Type B pancreatic cell (in vitro differentiated cells): ENCODE measurements at places on chromosomes 13 and 19. TPM values are rescaled to one million over a fixed set of nuclear protein-coding genes. Genes with fewer than 3 reads are reported as not detected.
A peak's percentile ranks its signal among the peaks of the same experiment; 100 is the strongest.

GAPDHS gene
- not detected in 2 replicates for total RNA-seq

NAPSA gene
- total RNA-seq: 2.3 and 6.0 TPM in 2 replicates

SHANK1 gene
- 0.38 and 7.8 TPM in 2 replicates for total RNA-seq

GRCh38 chr13:46864941-46865340 is 31.9 kb downstream of the HTR2A start:
- H3K4me3 ChIP-seq: no peak overlapping the region
- DNase-seq: no peak
- peaks cover 26% of the 10 kb centered on the region for H3K4me1 ChIP-seq
- no peaks in the 10 kb centered on the region for H3K36me3 ChIP-seq

DNA sequence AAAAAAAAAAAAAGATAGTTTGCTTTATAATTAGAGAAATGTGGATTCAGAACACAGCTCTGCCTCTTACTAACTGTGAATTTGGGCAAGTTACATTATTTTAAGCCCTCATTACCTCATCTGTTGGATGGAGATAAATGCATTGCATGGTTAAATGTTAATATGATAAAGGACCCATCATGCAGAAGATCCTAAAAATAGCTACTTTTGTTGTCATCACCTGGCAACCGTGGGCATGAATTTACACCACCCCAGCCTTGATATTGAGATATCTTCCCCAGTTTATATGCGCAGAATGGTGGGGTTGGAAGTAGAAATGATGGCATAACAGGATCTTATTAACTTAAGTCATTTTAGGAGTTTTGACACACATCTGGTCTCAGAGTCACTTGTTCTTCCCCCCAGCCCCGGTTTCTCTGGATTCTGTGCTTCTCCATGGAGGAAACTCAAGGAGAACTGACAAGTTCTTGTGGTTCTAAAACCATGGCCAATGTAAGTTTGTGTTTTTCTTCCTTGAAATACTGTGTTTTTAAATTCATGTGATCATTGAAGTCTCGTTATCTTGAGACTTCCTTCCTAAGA is 8.9 kb downstream of the ZNF546 start:
- no peaks in the 10 kb centered on the region for H3K27me3 ChIP-seq
- H3K36me3 ChIP-seq: peaks cover 23% of the 10 kb centered on the region
- no peak overlapping the region for H3K27ac ChIP-seq
- no peaks in the 10 kb centered on the region for H3K4me1 ChIP-seq

DNA sequence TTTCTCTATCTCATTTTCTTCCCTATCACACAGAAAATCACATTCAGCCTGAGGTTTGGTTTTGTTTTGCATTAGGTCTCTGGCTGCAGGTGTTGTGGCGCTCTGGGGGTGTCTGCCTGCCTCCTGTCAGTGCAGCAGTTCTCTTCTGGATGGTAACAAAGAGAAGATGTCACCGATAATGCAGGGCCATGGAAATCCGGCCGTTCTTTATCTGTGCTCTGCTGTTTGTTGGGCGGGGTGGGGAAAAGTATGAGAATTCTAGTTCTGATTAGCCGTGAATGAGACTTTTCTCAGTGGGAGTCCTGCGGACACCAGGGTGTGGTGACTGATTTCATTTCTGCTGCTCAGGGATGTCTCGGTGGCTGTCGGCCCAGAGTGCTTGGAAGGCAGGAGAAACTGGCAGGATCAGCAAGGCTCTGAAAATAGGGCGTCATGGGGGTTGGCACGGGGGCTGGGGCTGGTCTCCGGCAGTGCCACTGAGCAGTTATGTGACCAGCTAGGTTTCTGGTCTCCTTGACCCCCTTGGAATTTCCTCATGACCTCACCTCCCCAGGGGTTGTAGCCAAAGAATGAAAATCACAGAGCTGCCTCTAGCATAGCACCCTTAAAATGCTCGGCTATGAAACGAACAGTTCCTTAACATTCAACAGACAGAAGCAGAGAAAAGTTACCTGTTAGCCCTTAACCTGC is 5.0 kb downstream of the RNF113B start:
- peaks cover 14% of the 10 kb centered on the region for H3K36me3 ChIP-seq
- DNase-seq: no peak
- no peaks in the 10 kb centered on the region for H3K27me3 ChIP-seq
- peak overlapping the region; percentile 75 for H3K4me3 ChIP-seq

DNA sequence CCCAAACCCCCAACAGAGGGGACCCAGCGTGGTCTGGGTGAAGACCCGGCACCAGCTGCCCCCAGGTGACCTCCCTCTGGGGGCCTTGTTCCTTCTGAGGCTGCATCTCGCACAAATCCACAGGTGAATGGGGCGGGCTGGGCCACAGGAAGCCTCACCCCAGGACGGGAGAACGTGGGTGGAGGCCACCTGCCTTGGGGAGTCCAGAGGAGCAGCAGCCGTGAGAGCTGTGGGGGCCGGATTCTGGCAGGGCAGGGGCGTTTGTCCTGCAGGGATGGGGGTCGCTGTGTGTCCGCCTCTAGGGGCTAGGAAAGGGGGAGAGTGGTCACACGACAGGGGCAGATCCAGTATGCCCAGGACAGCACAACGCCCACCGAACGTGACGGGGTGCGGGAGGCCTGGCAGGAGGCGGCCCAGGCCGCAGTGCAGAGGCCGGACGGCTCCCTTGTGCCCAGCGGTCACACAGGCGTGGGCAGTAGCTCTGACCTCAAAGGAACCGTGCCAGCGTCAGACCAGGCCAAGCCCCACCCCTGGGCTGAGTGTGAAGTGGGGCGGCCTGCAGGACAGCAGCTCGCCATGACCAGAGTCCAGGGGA is 6.7 kb downstream of the POLR2E start:
- no peak overlapping the region for H3K27ac ChIP-seq
- DNase-seq: no peak
- no peaks in the 10 kb centered on the region for H3K36me3 ChIP-seq
- H3K4me1 ChIP-seq: no peaks in the 10 kb centered on the region
- H3K4me3 ChIP-seq: no peak overlapping the region

GRCh38 chr13:41054212-41054877 is 7.0 kb upstream of the WBP4 start:
- peak overlapping the region; percentile 67 for H3K27ac ChIP-seq
- H3K27me3 ChIP-seq: no peaks in the 10 kb centered on the region
- peaks cover 29% of the 10 kb centered on the region for H3K36me3 ChIP-seq
- DNase-seq: no peak
- H3K4me3 ChIP-seq: peak overlapping the region; percentile 15

DNA sequence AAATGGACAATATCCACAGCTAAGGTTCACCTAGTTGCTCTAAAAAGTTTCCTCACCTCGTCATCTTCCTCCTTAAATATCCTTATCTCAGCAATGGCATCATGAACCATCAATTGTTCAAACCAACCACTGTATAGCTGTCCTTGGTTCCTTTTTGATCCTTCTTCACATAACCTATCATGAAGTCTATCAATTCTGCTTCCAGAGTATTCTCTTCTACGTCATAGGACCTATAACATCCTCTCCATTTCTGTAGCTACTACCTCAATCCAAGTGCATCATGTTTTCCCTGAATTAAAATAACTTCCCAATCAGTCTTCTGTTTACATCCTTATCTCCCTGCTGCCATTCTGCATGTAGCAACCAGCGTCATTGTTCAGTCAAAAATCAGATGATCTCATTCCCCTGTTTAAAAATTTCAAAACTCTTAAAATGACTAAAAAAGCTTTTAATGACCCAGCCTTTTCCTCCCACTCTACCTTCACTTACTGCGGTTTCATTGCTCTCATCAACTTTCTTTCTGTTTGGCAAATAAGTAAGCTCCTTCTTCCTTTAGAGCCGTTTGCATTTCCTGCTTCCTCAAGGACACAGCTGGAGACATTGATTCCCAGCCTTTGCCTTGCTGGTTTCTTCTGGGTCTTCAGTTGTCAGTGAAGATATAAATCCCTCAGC is 223.9 kb upstream of the MIR17HG start:
- no peak for DNase-seq
- no peaks in the 10 kb centered on the region for H3K36me3 ChIP-seq
- no peak overlapping the region for H3K4me3 ChIP-seq

- no peak overlapping the region for H3K4me3 ChIP-seq
- H3K36me3 ChIP-seq: no peaks in the 10 kb centered on the region
Measured at GRCh38 chr13:112940236-112940635, 28.8 kb upstream of the MCF2L start.

DNA sequence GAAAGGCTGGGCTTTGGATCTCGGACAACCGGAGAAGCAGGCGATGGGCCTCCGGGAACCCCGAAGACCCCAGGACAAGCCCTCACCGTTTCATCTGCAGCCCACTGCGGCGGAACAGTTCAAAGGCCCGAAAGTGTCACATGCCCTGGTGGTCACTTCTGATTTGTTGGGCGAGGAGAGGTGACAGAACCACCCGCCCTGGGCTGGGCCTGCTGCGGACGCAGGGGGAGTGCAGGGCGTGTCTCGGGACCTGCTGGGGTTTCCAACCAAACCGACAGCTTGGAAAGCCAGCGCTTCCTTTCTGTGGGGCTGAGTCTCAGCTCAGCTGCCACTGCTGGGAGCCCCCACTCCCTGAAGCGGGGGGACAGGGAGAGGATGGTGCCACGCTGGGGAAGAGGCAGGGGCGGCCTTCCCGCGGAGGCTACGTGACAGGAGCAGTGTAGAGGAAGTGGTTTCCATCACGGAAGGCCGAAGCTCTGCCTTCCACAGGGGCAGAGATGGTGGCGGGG is 22.8 kb upstream of the ZBTB7A start:
- no peak overlapping the region for H3K4me3 ChIP-seq
- no peak overlapping the region for H3K27ac ChIP-seq
- H3K4me1 ChIP-seq: peaks cover 6% of the 10 kb centered on the region
- no peaks in the 10 kb centered on the region for H3K36me3 ChIP-seq
- no peak for DNase-seq

DNA sequence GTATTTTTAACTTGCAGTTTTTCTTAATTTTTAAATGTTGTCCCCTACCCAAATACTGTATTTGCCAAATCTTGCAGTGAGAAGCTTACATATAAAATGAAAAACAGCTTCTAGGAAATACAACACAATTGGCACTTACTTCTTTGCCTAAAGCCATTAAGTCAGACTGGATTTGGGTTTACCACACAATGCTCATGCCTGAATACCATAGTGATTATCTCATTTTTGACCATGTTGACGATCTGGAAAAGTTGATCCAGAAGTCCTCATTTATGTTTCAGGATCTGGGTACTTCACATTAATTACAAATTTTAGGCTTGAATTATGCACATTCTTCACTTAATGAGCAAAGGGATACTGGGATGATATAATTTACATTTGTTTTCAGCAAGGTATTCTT is 2.4 kb downstream of the RNF6 start:
- H3K27ac ChIP-seq: no peak overlapping the region
- peaks cover 19% of the 10 kb centered on the region for H3K4me1 ChIP-seq
- no peak for DNase-seq
- H3K27me3 ChIP-seq: no peaks in the 10 kb centered on the region
- H3K4me3 ChIP-seq: peak overlapping the region; percentile 99

DNA sequence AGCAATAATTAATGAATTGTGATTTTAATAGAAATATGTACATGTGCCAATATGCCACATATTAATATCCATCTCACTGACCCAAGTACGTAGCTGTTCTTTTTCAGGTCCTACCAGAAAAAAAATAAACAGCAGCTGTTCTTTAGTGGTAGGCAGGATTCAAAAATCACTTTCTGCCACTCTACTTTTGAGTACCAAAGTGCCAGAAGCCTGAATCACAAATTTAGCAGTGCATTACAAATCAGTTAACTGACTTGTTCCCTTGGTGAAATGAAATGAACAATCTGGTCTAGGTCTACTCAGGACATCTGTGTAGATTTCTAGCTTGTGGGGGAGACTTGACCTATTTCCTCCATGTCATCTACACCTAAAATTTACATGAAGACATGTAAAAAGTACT is 775.5 kb upstream of the GPC6 start:
- no peaks in the 10 kb centered on the region for H3K27me3 ChIP-seq
- no peak overlapping the region for H3K4me3 ChIP-seq
- H3K4me1 ChIP-seq: no peaks in the 10 kb centered on the region
- DNase-seq: no peak
- H3K36me3 ChIP-seq: no peaks in the 10 kb centered on the region
- H3K27ac ChIP-seq: no peak overlapping the region

DNA sequence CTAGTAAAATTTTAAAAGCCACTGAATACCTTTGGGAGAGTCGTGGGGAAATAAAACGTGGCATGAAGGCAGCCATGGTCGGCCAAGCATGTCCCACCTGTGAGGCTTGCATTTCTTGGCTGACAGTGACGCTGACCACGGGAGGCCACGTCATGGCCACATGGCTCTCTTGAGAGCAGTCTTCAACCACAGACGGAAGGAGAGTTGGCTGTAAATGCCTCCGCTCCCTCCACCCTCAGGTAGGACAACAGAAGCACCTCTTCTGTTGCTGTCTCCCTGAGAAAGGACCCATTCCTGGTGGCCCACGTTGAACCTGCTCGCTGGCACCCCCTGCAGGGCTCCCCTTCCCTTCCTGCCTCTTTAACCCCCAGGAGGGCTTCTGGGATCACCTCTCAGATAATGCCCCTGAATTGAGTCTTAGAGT is 10.6 kb upstream of the LRRC25 start:
- peaks cover 4% of the 10 kb centered on the region for H3K27me3 ChIP-seq
- H3K27ac ChIP-seq: no peak overlapping the region
- no peak for DNase-seq
- H3K36me3 ChIP-seq: no peaks in the 10 kb centered on the region
- no peak overlapping the region for H3K4me3 ChIP-seq

DNA sequence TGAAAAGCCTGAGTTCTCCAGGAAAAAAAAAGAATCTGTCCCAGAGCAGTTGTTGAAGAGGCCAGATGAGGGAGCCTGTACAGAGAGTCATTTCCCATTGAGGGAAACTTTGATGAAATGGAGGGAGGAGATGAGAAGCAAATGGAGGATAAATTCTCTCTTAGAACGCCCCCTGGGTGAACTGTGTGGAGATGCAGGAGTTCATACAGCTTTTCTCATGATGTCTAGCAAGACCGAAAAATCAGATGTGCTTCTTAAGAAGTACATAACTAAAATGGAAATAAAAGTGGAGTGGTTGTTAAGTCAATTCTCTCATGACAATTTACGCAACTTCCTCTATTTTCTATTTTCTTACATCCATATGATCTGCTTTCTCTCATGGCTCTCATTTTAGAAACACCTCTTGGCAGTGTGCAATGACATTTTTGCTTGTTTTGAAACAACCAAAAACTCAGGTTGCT is 1263.1 kb downstream of the PCDH9 start:
- no peaks in the 10 kb centered on the region for H3K27me3 ChIP-seq
- no peaks in the 10 kb centered on the region for H3K36me3 ChIP-seq
- no peak for DNase-seq
- no peak overlapping the region for H3K27ac ChIP-seq
- H3K4me1 ChIP-seq: no peaks in the 10 kb centered on the region
- H3K4me3 ChIP-seq: no peak overlapping the region

DNA sequence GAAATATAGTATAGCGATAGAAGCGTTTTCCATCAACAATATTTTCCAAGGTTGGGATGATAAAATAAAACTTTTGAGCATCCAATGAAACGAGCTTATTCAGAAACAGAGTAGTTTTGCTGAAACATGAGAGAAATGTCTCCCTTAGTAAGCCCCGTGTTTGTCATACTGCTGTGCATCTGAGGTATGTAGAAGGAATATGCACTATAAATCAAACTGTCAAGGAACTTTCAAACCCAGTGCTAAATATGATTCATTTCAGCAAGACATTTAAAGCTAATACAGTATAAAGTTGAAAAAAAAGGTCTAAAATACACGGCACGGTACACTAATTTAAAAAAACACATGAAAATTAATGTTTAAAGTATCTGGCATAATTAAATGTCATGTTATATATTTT is 546.2 kb downstream of the SLITRK5 start:
- no peaks in the 10 kb centered on the region for H3K36me3 ChIP-seq
- no peak overlapping the region for H3K4me3 ChIP-seq
- H3K4me1 ChIP-seq: no peaks in the 10 kb centered on the region
- no peak for DNase-seq
- H3K27me3 ChIP-seq: no peaks in the 10 kb centered on the region
